ENCODE measurements at places on chromosomes 16 and 17.

GRCh38 chr16:9039210-9039609, 52.2 kb upstream of the HAPSTR1 start:
- DNase-seq, result peak; percentile 10

GRCh38 chr16:81473066-81473488, 28.5 kb downstream of the CMIP start:
- no peak for DNase-seq

DNA sequence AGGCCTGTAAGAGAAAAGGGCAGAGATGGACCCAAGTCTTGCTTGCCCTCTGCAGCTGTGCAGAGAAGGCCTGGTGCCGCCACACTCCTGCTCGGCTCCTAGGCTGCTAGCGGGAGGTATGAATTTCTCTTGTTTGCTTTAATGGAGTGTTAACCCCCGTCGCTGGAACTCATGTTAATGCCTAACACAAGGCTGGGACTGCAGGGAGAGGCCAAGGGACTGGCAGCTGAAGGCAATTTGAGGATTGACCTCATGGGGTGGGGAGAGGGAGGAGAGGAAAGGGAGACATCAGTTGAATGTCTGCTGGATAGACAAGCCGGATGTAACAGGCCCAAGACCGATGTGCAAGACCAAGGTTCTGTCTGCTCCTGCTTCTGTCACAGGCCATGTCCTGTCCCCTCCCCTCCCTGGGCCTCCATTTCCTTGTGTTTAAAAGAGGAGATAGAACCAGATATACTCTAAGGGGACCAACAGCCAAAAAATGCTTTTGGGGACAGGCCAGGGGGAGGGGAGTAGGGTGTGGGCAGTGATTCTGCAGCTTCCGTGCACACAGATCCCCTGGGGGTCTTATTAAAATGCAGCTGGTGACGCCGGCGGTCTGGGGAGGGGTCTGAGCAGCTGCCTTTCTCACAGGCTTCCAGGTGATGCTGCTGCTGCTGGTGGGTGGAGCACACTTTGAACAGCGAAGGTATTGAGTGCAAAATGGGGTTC, 46.7 kb upstream of the TBX2 start:
- DNase-seq, result no peak

- no peak for DNase-seq
Measured at GRCh38 chr17:56595831-56596690, 2.6 kb downstream of the NOG start.

DNA sequence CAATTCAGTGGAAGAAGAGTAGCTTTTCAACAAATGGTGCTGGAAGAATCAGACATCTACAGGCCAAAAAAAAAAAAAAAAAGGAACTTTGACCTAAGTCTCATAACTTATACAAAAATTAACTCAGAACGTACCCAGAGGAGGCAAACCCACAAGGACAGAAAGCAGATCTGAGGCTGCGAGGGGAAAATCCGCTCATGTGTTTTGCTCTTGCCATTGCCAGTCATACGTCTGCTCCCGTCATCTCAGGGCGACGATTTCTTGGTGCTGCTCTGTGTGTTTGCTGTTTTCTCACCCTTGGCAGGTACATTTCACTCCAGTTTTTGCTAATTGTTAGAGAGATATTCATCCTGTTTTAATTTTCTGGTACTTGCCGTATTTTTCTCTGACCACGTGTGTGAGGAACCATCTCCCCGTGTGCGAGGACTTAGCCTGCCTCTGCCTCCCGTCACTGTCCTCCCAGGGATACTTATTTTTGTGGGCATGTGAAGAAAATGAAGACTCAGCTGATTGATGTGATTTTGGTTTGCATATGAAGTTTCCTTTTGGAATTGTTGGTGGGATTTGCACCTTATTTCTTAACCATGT, 33.4 kb upstream of the ACSF3 start:
- no peak for DNase-seq

DNA sequence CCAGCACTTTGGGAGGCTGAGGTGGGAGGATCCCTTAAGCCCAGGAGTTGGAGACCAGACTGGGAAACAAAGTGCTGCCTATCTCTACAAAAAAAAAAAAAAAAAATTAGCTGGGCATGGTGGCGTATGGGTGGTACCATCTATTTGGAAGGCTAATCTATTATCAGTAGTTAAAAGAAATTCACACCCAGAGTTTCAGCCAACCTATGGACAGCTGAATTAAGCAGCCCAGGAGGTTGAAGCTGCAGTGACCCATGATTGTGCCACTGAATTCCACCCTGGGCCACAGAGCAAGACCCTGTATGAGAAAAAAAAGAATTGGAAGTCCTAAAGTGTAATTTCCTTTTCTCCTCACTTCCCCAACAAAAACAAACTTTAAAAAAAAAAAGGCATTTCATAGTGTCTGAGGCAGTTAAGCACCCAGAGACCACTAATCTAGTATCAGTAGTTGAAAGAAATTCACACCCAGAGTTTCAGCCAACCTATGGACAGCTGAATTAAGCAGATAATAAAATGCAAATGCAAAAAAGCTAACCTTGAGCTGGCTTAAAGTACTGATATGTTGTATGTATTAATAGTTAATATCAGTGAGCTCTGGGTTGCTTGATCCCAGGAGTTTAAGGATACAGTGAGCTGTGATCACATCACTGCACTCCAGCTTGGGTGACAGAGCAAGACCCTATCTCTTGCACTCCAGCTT, 18.1 kb downstream of the CLTC start:
- no peak for DNase-seq

DNA sequence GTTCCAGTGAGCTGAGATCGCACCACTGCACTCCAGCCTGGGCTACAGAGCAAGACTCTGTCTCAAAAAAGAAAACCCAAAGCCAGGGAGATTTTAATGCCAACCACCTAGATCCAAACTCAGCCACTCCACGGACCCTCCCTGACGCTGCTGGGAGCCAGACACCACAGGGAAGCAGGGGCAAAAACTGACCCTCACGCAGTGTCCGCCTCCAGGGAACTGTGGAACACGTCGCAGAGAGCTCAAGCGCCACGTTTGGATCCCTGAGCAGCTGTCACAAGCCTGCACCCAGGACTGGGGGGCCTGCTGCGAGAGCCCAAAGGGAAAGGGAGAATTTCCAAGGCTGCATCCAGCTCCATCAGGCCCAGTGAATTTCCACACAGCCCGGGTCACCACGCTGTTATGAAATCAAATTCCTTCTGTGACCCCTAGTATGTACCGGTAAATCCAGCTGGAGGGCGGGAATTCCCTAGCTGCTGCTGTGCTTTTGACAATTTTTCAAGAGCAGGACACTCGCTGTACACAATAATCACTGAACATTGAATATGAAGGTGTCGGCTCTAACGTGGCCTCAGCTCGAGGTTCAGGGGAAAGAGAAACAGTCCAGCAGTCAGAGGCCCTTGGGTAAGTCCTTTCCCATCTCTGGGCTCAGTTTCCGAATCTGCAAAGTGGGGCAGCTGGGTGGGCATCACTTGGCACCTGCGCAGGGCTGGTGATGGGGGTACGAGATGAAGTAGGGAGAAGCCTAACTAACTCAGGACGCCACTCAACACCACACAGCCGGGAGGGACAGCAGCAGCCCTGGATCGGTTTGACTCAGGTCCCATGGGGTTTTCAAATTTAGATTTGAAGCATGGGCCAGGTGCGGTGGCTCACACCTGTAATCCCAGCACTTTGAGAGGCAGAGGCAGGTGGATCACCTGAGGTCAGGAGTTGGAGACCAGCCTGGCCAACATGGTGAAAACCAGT, 8.6 kb downstream of the CARHSP1 start:
- DNase-seq, result no peak

DNA sequence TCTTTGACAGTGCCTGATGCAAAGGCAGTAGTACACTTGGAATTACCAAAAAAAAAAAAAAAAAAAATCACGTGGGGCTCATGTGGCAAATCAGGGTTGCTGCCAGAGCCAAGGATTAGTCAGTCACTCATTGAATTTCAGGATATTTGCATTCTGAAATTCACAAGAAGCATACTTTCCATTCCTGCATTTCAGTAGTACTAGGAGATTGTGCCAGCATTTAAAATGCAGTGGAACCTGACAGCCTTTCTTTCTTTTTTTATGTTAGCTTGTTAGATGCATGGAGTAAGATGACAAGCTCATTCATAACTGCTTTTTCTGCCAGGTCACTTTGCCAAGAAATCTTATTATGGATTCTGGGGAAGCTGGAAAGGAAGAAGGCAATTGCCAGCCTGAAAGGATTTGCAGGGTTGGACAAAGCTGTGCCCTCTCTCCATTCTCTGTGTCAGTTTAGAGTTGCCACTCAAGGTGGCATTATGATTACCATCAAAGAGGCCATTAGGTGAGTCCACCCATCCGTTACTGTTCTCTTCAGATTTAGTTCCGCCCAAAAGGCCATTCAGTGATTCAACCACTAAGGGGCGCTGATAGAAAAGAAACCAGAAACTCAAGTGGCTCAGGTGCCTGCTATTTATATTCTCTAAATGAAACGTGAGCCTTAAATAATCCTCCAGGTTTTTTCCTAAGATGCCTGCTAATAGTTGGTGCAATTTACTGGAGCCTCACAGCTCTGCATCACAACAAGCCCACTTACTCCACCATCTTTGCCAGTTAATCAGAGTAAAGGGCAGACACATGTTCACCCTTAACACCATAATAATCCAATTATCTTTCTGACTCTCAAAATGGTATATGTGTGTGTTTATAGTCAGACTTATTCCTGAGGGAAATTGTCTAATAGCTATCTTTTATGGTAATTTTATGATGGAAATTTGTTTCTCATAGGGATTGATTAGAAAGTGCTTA, 59.0 kb downstream of the TANGO6 start:
- peak; percentile 74 for DNase-seq

DNA sequence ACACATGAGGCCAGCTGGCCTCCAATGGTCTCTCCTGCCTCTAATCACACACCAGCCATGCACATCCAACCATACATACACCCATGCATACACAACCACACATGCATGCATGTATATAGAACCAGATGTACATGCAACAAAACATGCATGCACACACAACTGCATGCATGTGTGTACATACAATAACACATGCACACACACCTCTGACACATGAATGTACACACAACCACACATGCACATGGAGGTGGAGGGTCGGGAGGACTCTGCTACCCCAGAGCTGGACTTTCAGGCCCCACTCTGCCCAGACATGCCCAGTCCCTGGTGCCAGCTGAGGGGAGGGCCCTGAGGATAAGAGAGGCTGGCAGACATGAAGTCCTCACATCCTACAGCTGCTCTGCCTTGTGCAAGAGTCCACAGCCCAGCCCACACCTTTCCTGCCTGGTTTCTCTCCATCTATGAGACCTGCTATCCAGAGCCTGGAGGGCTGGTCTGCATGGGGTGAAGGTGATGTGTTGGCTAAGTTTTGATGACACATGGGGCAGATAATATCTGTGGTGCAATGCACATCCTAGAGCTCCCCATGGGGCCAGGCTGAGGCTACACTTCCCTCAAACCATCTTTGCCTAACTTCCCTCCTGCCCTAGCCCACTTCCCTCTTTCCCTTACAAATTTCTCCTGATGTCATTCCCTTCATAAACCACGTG, 50.9 kb upstream of the SDK2 start:
- DNase-seq, result no peak

- DNase-seq, result no peak
Measured at GRCh38 chr17:27457731-27458523, 1.7 kb downstream of the KSR1 start.

DNA sequence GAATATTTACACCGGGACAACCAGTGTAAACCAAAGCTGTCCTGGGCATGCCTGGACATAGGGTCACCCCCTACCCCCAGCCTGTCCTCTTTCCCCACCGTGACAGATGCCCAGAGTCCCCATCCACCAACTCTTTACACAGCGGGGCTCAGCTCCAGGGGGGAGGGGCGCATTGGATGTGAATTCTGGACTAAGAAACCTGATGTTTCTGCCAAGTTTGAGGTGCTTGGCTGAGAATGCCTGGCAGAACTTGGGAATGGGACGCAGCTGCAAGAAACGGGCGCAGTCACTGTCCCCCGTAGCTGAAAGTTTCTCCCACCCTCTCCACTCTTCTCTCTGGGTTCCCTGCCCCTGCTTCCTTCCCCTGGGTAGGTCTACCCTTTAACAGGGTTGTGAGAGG, 68.0 kb upstream of the CDC42EP4 start:
- DNase-seq, result no peak

DNA sequence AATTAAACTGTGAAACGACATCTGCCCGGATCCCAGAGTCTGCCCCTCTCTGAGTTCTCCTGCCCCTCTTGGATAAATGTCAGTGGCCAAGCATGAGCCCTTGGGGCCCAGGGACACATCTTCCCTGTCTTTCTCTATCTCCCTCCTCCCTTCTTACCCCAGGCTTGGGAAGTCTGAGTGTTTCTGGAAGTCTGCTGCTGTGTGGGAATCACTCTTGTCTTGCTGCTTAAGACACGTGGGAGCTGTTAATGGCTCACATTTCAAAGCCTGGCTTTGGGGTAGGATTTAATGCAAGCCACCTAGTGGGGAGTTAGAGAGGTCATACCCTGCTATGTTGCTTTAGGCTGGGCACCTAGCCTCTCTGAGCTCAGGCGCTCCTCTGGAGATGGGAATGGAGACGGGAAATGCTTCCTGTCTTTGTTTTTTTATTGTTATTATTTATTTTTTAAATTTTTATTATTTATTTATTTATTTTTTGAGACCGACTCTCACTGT, 218.5 kb upstream of the CIBAR2 start:
- peak; percentile 65 for DNase-seq

DNA sequence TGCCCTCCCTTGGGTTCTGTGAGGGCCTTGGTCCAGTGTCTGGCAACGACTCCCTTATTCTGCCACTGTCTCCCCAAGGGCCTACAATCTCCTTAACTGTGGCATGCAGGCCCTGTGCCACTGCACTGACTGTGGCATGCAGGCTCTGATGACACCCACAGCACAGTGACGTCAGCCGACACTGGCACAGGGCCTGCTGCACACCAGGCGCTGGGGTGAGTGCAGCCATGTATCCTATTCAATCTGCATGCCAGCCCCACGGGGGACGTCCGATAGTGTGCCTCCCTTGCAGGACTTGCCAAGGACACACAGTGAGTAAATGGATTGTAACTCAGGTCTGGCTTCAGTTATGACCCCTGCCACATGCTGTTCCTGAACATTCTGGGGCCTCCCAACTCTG, 39.8 kb upstream of the RASD1 start:
- peak; percentile 27 for DNase-seq

GRCh38 chr17:34261568-34262337, 6.7 kb downstream of the CCL2 start:
- no peak for DNase-seq

DNA sequence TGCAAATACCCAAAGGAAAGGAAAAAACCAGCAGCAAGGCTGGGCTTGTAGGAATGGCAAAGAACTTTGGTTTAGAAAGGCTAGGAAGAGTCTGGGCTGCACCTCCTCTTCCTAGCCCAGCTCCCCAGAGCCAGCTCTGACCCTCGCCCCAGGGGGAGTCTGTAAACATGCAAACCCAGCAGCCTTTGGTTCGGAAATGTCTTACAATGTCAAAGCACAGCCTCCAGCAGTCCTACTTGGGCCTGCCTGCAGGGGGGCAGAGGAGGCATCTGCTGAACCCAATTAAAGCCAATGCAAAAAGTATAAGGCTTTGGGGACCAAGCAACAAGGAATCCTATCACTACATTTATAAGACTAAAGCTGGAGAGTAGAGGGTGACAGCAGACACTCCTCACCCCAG, 5.0 kb upstream of the FTSJ3 start:
- no peak for DNase-seq

DNA sequence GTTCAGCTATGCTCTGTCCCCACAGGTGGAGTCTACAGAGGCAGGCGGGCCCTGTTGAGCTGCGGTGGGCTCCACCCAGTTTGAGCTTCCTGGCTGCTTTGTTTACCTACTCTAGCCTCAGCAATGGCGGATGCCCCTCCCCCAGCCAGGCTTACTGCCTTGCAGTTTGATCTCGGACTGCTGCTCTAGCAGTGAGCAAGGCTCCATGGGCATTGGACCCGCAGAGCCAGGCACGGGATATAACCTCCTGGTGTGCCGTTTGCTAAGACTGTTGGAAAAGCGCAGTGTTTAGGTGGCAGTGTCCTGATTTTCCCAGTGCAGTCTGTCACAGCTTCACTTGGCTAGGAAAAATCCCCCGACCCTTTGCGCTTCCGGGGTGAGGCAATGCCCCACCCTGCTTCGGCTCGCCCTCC, 89.1 kb downstream of the BCAS3 start:
- DNase-seq, result no peak

All from bronchial epithelial cell (primary cell).